T-helper 2 cell treated with Interferon-gamma antibody and Interleukin-4, amounts not matched to agents 5 μg/mL and 100 μg/mL, for 36 hours (primary cell): ENCODE measurements at places on chromosomes 4 and X.

DNA sequence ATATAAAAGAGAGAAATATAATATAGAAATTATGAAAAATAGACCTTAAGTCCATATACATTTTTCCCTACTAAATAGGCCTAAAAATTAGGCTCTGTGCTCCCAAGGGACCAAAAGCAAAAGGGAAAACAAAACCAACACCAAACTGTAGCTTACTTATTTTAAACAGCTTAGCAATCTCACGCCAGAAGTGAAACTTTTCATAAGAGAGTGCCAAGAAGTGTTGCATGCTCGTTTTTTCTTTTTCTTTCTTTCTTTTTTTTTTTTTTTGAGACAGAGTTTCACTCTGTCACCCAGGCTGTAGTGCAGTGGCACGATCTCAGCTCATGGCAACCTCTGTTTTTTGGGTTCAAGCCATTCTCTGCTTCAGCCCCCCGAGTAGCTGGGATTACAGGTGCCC, 250.4 kb downstream of the TMA16 start:
- DNase-seq, result no peak

GRCh38 chr4:65668201-65669089, 1.8 kb downstream of the EPHA5 start:
- DNase-seq, result no peak

GRCh38 chr4:169658975-169659715, 38.8 kb downstream of the CLCN3 start:
- no peak for DNase-seq

- no peak for DNase-seq
These were observed 230.0 kb upstream of the LNX1 start for GRCh38 chr4:53821179-53821851.

DNA sequence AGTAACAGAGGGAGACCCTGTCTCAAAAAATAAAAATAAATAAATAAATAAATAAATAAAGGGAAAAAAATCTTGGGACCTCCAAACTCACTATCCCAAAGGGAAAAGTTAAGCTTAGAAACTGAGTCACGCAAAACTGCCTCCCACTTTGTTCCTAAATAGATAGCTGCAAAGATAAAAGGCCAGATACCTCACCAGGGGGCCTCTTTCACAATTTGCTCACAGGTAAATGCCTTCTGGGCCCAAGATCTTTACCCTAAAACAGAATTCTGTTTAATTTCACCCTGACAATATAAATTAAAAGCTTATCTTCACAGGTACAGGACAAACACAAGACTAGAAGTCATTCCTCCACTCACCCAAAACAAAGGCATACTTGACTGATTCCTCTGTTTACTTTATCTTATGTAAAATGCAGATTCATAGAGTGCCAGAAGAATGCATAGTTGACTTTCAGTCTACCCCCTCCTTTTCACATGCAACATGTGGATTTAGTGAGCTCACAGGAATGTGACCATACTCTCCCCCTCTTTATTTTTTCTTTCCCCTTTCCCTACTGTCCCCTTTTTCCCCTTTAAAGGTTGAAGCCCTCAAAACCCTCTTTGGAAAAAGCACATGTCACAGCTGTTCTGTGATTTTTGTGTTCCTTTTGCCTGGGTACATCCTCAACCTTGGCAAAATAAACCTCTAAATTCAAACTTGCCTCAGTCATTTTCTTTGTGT, 23.4 kb downstream of the ELF2 start:
- no peak for DNase-seq

DNA sequence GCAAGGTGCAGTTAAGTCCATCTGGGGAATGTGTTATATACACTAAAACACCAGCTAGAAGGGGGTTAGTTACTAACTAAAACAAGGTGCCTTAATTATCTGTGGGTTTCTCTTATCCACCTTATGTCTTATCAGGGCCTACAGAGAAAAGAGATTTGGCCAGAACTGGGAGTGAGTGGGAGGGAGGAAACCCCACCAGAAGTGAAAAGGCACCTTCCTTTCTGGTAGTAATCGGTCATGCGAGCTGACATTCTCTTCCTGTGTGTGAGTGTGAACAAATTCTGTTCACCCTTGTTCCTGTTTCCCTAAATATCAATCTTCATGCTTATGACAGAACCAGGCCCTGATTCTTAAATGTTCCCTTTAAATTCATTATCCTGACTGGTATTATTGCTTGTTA, 43.5 kb downstream of the SRPX2 start:
- DNase-seq, result no peak

- peak; percentile 51 for DNase-seq
These were observed 9.5 kb downstream of the AMBN start for GRCh38 chr4:70601422-70602039.

- DNase-seq, result peak; percentile 5
These were observed 194.8 kb upstream of the RASGEF1B start for GRCh38 chr4:81666491-81666890.

DNA sequence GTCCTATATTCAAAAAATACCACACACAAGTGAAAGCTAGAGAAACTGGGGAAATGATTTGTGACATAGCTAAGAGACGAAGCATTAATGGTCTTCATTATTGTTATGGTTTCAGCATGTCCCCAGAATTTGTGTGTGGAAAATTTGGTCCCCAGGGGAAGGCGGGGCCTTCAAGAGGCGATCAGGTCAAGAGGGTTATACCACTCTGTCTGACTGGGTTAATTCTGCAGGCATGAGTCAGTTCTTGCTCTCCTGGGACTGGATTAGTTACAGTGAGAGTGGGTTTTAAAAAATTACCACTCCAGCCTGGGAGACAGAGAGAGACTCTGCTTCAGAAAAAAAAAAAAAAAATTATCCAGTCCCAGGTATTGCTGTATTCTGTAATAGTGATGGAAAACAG, 2.1 kb upstream of the MTNR1A start:
- no peak for DNase-seq

GRCh38 chr4:112167794-112168193, 22.5 kb downstream of the FAM241A start:
- no peak for DNase-seq

- no peak for DNase-seq
These were observed 255.3 kb downstream of the RAPGEF2 start for GRCh38 chr4:159358226-159358625.

DNA sequence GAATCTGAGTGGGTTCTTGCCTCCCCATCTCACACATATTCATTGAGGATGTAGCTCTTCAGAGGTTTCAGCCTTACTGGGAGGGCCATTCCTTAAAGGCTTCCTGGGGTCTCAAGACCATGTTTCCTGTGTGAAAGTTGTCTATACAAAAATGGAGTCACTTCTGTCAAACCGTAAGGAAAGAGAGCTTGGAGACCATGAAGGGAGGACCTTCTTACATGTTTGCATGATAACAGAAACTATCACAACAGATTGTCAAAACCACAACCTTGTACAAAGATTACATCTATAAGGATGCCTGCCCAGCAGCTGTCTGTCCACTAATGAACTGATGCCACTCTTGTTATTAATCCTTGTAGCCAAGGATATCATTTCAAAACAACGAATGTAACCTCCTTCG, 139.3 kb downstream of the PDE5A start:
- no peak for DNase-seq

- no peak for DNase-seq
These were observed 954.5 kb upstream of the IGFBP7 start for GRCh38 chr4:58064653-58065052.

DNA sequence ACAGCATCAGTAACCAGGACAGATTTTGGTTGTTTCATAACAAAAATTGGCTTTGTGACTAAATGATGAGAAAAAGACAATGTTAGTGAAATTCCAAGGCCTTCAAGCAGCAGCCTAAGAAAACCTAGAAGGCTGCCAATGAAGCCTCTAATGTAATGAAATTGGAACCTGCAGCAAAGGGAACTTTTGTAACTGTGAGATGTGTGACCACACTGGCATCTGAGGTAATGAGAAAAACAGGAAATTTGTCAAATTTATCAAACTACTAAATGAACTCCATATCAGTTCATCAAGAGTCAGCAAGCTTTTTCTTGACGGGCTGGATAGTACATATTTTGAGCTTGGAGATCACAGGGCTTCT, 30.4 kb upstream of the EMCN start:
- no peak for DNase-seq

GRCh38 chr4:2322841-2323240, 60.9 kb upstream of the MXD4 start:
- no peak for DNase-seq

- DNase-seq, result no peak
These were observed 250.0 kb downstream of the INPP4B start for GRCh38 chr4:142596121-142596520.

- DNase-seq, result no peak
These were observed 5.6 kb downstream of the QRFPR start for GRCh38 chr4:121375262-121375661.

GRCh38 chr4:158529505-158529904, 7.8 kb downstream of the RXFP1 start:
- no peak for DNase-seq

GRCh38 chr4:113979905-113980615, 613 bp upstream of the ARSJ start:
- DNase-seq, result no peak

DNA sequence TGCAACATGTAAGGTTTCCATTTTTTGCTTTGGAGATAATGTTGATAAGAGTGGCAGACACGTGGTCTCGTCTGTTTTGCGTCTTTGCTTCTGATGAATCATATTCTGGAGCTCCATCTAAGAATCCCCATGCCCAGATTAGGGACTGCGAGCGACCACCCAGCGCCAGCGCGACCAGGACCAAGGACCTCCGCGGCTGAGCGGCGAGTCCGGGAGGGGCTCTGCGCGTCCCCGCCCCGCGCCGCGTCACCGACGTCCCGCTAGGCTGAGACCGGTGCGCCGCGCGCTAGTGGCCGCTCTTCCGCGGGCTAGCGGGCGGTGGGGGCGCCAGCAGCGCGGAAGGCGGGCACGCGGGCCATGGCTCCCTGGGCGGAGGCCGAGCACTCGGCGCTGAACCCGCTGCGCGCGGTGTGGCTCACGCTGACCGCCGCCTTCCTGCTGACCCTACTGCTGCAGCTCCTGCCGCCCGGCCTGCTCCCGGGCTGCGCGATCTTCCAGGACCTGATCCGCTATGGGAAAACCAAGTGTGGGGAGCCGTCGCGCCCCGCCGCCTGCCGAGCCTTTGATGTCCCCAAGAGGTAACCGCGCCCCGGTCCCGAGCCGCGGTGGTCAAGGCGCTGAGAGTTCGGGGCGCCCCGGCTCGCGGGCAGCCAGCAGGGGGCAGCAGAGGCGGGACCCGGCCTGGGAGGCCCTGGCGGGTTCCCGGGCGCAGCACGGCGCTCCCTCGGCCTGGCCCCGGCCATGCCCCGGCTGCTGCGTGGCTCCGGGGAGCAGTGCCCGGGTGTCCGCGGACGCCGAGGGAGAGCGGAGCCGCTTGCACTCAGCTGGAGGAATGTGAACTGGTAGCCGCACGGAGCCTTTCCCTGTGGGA, at the start of gene SRD5A3:
Gene SRD5A3, plus strand, starts transcription at position 263 of the 871 bp plus-strand sequence. Its CDS starts 95 bp downstream, at position 358.
- peak; percentile 85 for DNase-seq

GRCh38 chr4:83308672-83309071, 24.1 kb upstream of the COQ2 start:
- DNase-seq, result no peak

DNA sequence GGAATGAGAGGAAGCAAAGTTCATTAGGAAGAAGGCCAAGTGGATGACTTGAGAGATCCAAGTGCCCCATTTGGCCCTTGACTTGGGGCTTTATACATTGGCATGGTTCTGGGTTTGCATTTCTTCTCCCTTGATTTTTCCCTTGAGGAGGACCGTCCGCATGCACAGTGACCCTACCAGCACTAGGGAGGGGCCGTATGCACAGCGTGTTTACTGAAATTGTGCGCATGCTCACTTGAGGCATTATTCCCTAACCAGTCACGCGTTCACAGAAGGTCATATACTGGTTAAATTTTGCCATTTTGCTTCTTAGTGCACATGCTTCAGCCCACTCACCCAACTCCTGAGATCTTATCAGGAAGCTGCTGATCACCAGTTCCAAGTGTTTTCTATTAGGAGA, 35.1 kb downstream of the PAGE2 start:
- DNase-seq, result no peak

GRCh38 chr4:2932951-2933565, 30.1 kb downstream of the NOP14 start:
- DNase-seq, result no peak

GRCh38 chr4:742742-743311, 37.2 kb downstream of the PCGF3 start:
- DNase-seq, result peak; percentile 53

GRCh38 chr4:128241019-128241418, 46.6 kb downstream of the PGRMC2 start:
- DNase-seq, result no peak

DNA sequence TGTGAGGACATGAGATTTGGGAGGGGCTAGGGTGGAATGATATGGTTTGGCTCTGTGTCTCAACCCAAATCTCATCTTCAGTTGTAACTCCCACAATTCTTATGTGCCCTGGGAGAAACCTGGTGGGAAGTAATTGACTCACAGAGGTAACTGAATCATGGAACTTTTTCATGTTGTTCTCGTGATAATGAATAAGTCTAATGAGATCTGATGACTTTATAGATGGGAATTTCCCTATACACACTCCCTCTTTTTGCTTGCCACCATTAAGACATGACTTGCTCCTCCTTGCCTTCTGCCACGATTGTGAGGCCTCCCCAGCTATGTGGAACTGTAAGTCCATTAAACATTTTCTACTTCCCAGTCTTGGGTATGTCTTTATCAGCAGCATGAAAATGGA, 253.2 kb upstream of the GK2 start:
- DNase-seq, result no peak

- DNase-seq, result no peak
These were observed 550.0 kb downstream of the STPG2 start for GRCh38 chr4:97593248-97593647.

DNA sequence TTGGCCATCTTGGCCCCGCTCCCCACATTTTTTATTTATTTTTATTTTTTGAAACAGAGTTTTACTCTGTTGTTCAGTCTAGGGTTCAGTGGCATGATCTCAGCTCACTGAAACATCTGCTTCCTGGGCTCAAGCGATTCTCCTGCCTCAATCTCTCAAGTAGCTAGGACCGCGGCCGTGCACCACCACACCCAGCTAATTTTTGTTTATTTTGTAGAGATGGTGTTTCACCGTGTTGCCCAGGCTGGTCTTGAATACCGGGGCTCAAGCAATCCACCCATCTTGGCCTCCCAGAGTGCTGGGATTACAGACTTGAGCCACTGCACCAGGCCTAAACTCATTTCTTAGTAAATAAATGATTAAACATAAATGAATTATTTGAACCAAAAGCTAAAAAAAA, 322.0 kb upstream of the LCORL start:
- DNase-seq, result no peak

DNA sequence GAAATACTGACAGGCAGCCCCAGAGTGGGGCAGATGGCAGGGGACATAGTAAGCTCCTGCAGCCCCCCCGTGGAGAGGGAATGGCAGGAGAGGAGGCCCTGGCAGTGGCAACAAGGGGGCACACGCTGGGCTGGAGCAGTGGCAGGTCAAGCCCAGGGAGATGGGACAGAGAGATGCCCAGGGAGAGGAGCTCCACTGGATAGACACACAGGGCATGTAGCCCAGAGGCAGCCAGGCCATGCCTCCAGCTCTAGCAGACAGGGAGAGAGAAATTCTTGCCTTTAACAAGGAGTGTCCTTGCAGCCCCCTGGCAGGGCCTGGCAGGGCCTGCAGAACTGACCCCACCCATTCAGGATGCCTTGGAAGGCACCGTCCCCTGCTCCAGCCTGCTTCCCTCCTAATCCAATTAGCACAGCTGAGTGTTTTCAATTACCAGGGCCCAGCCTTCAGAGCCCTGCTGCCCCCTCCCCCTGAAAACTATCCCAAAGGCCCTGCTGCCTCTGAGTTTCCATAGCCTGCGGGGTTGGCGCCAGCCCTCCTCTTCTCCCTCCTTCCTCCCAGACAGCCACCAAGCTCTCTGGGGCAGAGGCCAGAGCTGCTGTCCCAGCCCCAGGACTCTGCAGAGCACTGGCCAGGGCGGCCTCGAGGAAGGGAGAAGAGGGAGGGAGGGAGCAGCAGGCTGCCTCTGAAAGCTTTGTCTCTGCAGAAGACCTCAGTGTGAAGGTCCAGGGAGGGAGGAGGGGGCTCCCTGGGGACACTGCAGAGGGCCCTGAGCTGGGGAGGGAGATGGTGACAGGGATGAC, 12.5 kb downstream of the L1CAM start:
- DNase-seq, result no peak
